ENCODE measurements at places on chromosomes 3 and 15.

DNA sequence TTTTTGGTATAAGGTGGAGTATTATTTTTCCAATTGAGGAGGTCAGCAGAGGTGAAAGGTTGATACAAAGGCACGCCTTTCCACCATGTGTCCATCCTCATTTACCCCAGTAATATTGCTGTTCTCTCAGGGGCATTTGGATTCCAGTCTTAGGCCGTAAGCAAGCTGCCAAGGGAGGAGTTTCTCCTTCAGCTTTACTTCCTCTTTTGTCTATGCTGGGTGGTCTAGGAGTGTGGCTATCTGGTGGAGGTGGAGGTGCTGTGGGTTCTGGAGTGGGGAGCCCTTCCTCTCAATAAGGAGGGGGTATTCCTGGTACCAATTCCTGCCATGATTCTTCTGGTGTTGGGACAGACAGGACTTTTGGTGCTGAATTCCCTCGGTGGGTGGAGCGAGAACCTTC, 340.6 kb downstream of the KCNH8 start:
- no peak for DNase-seq

DNA sequence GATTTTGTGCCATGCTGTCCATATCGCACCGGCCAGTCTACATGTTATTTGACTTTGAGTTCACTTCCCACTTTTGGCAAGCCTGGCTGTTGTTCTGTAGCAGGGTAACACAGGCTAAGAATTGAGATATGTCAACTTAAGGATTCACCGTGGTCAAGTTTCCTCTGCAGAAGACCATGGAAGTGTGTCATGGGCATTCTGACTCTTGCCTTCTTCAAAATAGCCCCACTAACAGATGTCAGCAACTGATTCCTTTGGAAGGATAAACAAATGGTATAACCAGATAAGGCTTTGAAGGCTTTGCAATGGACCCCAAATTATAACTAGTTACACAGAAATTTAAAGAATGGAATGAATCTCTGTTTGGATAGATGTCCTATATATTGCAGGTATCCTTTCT, 20.1 kb upstream of the CD47 start:
- no peak for DNase-seq

- no peak for DNase-seq
Observed at GRCh38 chr15:22974745-22975144, 5.4 kb downstream of the CYFIP1 start.

- DNase-seq = no peak
Observed at GRCh38 chr3:188527389-188527788, 373.4 kb downstream of the LPP start.

DNA sequence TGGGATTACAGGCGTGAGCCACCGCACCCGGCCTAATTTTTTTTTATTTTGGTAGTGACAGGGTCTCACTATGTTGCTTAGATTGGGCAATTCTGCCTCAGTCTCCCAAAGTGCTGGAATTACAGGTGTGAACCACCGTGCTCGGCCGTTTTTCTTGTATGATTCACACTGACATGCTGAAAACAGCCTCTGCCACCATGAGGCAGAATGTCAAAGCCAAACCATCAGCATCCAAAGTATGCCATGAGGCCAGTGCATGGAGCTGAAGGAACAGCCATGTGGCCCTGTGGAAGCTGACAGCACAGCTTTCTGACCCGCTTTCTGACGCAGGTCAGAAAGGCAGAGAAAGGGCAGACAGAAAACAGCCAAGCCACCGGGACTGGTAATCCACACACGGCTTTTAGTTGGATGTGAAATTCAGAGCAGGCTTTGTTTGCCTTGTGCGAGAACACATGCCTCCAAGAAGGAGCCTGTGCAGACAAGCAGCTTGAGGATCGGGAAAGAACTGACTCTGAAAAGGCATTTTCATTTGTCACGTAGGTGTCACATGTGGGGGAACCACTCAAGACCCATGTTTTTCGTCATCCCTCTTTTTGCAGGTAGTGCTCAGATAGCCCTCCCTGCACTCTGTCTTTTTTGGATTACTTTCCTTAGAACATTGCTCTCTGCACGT, 25.1 kb downstream of the XYLB start:
- no peak for DNase-seq

DNA sequence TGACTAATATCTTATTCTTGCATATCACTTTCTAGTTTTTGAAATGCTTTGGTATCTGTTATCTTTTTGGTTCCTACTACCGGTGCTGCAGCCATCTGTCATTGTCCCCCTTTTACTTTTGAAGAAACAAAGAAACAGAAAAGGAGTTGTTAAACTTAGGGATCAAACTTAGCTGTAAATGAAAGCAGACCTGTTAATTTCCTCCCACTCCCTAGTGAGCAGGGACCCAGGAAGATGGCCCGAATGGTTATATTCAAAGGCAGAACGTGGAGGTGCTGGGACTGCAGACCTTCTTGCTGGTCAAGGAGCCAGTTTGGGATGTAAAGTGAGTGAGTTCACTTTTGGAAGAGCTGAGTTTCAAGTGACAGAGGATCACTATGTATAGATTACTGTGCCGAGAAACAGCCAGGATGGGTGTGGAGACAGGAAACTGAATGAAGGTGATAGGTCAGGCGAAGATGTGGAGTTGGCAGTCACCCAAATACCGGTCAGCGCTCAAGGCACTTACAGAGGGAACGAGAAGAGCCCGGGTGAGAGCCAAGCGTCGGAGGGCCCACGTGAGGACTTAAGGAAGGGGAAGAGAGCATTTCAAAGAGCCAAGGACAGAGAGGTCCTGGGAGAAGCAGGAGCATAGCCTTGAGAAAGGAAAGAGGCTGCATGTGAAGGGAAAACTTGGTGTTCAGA, 20.1 kb downstream of the KBTBD8 start:
- DNase-seq = no peak

DNA sequence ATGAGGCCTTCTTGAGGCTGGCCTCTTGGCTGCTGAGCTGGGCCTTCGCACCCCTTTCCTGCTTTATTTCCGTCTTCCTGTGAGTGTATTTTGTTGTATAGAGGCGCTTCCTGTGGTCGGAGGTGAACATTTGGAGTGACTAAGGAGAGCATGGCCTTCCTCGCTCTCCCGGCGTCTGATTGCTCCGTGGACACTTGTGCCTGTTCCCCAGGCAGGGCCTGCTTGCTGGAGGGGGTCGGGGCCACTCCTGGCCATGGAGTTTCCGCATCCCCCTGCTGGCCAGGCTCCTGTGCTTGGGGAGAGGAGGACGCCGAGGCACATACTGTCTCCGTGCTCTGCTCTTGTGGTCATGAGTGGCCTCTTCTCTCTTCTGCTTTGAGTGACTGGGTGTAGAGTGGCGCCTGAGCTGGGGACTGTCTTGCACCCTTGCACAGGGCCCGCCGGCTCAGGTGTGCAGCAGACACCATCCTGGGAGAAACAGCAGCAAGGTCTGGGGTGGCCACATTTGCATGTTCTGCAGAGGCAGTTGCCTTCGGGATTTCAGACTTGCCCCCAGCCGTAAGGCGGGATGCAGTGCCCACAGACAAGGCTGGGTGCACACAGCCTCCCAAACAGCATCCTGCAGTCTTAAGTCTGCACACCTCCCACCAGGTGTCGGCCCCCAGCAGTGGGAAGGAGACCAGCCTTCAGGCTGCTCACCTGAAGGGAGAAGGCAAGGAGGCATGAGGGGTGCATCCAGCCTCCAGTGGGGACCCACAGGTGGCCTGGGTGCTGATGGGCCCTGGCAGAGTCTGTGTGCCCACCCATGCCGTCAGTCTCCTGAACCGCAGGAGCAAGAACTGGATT, 16.4 kb downstream of the KLF13 start:
- DNase-seq = no peak

- DNase-seq = no peak
Observed at GRCh38 chr3:37290551-37290950, 116.2 kb upstream of the LRRFIP2 start.

- DNase-seq = no peak
Observed at GRCh38 chr3:32850636-32851035, 32.8 kb downstream of the TRIM71 start.

- DNase-seq = no peak
Observed at GRCh38 chr3:39707314-39707909, 102.0 kb upstream of the MYRIP start.

DNA sequence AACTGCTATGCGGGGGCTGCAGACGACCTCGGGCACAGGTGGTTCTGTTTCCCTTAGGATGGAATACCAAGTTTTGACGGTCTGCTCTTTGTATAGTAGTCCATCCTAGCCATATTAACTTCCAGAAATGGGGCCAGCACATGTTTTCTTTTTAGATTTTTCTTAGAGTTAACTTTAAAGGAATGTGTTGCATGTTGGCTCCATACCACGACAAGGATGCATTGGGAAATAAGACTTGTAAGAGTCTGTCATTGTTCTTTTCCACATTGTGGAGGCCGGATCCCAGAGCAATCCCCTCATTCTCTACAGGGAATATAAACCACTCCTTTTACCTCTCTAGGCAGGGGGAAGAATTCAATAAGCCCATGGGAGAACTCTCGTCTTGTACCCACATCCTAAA, 87.1 kb upstream of the PLSCR4 start:
- no peak for DNase-seq

DNA sequence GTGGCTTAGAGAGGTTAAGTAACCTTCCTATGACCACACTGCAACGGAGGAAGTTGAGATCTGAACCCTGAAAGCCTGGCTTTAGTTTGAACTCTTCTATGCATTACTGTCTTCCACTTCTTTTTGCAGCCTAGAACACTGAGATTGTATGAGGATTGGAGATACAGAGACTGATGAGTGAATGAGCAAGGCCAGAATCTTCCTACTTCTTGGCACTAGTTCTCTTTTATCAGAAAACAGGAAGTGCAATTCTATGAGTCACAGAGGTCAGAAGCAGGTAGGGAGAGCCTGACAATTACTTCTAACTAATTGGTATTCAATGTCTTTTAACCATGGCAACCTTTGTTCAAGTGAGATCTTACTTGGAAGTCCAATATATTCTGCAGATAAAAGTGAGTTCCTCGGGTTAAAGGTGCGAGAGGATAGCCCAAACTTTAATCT, 219.0 kb downstream of the SHQ1 start:
- DNase-seq = no peak

DNA sequence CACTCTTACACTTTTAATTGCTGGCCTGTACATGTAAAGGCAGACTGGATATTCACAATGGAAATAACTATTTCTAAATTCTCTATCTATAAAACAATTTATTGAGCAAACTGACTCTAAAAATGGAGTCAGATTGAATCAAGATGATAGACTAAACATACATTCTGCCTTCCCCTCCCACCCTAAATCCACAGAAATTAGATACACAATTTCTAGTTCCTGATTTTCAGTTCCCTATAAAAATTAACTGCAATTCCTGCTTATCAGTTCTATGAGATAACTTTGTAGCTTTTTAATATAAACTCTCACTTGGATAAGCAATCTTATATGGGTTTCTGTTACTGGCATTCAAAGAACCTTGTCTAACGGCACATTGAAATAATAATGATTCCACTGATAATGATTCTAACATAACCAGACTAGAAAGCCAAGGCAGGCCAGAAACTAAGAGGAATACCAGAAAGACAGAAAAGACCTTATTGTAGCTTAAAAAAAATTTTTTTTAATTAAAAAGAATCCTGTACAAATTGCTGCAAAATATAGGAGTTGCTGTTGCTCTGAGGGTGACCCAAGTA, 33.1 kb downstream of the TBC1D5 start:
- DNase-seq = no peak

DNA sequence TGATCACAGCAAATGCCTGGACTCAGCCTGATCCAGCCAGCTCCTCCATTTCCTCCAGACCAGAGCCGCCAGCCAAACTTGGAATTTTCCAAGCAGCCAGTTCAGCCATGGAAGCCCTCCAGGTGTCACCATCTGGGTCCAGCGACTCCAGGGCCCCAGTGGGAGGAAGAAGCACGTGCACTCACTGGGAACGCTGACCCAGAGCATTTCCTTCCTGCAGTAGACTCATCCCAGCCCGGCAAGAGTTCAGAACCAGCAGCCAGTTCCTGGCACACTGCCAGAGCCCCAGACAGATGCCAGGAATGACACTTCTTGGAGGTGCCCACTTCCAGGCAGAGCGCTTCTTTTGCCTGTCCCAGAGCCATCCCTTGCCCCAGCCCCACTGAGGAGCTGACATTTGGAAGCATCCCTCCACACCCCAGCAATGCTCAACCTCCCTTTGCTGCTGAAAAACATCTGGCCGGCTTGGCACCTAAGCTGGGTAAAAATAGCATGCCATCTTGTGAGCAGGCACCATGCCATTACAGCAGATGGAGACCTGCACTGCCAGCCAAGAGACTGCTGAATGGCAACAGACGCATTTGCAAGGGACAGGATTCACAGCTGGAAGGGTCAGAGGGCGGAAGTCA, 460.3 kb upstream of the PROK2 start:
- DNase-seq = no peak

DNA sequence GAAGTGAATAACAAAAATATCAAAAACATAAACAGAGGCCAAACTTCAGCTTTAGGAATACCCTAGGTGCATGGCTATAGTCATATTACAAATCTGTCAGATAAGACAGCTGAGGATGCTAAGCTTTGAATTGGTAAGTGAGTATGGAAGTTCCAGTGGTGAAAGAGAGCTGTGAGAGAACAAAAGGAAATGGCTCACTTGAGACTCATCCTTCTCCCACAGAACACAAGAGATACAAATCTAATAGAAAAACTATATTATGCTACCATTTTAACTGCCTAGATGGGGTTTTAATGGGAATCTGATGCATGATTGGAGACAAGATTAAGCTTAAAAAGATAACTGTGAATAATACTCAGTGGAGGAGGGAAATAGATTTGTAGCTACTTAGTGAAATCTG, 21.5 kb upstream of the PEX5L start:
- DNase-seq = no peak

DNA sequence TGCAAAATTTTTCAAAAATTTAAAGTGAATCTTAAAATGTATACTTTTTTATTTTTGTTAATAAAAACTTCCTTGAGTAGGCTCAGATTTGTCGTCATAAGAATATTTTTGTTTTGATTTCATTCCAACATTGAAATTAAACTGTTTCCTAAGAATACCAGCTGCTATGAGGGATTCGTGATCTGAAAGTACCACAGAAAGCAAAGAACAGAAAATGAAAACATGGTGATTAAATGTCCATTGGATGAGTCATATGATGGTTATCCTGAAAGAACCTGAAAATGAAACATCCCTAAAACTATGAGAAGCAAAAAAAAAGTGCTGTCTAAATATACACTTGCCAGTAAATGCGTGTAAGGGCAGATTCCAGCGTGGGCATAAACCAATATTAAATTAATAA, 143.8 kb downstream of the GMNC start:
- no peak for DNase-seq

GRCh38 chr3:32995098-32995497, 43.7 kb downstream of the CCR4 start:
- no peak for DNase-seq

DNA sequence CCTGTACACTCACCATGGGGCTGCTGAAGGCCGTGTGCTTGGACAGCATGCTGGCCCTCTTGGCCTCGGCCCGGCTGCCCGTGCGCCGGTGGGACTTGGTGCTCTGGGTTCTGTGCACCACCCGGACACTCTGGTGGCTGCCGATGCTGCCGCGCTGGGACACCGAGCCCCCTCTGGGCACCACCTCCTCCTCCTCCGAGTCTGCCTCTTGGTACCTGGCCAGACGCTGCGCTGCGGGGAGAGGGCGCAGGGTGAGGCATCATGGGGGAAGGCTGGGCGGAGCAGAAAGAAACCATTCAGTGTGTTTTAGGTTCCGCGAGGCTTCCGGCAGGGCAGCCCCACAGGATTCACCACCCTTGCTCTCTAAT, 145.0 kb downstream of the ATP10A start:
- DNase-seq = no peak

- DNase-seq = no peak
Observed at GRCh38 chr3:197522183-197522715, 33.5 kb downstream of the BDH1 start.

Measured in stimulated activated CD8-positive, alpha-beta memory T cell treated with anti-CD3 and anti-CD28 coated beads, Interleukin-7, amount 100 ng/mL, for 1 hour (primary cell).